ENCODE measurements at places on chromosomes 5 and 9. TPM values are rescaled to one million over a fixed set of nuclear protein-coding genes. Genes with fewer than 3 reads are reported as not detected.

Gene CDC20B
- not detected for total RNA-seq

- no peak for DNase-seq
Measured at GRCh38 chr5:136056771-136057335, 28.1 kb downstream of the TGFBI start.

- DNase-seq: peak; percentile 25
Measured at GRCh38 chr5:10354048-10354872, 765 bp downstream of the MARCHF6 start.

DNA sequence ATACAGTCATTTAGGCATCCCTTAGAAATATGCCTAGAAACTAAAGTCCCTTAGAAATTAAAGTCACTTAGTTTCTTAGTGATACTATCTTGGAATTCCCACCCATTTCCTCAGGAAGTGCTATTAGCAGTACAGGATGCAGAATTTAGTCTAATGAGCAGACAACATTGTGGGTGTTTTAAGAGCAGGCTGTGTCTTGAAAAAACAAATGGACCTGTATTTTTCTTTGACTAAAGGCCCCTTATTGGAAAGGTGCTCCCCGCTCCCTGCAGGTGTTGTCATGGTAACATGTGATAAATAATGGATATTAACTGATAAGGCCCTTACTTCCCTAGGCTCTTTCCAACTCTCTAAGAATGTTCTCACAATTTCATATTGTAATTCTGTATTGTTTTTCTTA is 38.8 kb upstream of the STARD4 start:
- DNase-seq: no peak

Measured in gastrocnemius medialis (tissue), 4 donors.